ENCODE measurements at places on chromosomes 6 and 20.
A peak's percentile ranks its signal among the peaks of the same experiment; 100 is the strongest.

DNA sequence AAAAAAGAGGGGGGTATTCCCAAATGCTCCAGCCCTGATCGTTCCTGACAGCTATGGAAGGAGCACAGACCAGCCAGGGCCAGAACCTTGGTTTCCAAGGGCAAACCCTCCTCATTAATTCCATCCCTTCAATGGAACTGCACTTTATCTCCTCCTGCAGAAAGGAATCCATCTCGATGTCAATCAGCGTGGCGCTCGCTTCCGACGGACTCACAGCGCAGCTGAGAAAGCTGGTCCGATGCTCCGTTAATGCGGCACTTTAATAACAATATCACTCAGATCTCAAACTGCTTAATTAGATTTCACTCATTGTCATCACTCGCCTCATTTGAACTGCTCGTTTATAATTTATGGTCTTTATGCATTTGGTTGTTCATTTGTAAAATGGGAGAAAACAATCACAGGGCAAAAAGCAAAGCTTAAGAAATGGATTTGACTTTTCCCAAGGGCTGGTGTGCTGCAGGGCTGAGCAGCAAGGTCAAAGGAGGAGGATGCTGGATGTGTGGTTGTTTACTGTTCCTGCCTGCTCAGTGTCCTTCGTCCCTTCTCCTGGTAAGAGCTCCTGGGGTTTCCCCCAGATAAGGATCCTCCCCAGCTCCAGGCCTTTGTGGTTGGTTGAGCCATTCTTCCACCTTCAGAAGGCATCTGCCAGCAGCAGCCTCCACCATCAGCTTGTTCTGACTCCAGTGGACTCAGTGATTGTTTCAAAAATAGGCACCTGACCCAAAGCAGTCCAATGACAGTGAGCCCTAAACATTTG lies 152.7 kb downstream of the ANKRD60 start:
- DNase-seq: no peak

DNA sequence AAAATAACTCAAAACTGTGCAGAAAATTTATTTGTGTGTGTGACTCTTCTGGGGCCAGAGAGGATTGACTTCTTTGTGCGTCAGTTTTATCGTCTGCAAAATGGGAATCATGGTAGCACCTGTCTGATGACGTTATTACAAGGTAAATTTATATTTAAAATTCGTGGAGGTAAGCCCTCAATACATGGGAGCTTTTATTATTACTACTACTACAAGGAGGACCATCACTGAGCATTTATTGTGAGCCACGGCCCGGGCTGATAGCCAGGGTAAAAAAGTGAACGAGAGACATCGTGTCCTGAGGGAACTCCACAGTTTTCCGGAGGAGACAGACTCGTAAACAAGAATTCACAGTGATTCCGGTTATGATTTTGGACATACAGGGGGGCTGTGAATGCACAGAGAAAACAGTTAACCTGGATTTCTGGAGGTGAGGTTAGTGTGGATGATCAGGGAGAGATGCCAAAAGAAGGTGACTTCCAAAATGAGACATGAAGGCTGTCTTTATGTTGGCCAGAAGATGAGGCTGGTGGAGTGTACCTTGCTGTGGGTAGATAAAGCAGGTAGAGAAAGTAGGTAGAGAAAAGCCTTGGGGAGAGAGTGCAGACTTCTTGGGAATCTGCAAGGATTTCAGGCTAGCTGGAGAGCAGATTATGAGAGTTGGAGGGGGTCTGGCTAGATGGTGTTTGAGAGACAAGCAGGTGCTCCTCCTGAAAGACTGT lies 10.6 kb upstream of the SERINC3 start:
- DNase-seq: peak; percentile 1

- no peak for DNase-seq
Observed at GRCh38 chr6:107744927-107745326, 79.2 kb downstream of the SCML4 start.

DNA sequence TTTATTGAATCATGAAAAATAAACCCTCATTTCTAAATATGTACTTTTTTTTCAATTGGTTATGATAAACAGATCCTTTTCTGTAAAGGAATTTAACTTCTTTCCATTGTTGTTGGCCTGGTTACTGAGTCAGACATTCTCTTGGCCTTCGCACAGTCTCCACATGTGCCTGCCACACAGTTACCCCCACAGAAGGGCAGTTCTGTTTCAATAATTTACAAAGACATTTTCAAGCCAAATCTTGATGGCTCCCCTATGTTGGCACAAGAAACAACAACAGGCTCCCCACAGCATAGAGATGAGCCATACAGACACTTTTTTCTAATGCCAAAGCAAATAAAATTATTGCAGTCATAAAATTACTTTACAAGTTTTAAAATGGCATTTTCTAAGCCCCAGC lies 55.6 kb upstream of the BEND6 start:
- no peak for DNase-seq

DNA sequence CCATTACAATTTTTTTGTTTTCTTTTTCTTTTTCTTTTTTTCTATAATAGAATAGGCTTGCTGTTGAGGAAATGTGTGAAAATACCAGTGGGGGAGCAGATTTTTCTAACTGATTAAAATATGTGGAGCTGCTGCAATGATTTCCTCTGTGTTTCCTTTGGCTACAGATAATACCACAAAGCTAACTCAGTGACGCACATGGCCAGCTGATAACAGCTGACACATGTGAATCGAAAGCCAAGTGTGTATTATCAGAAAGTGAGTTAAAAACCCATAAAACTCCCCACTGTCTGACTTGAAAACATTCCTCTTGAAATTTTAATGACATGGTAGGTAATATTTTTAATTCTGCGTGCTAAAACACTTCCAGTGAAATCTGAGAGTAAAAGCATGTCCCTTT lies 70.8 kb upstream of the AHI1 start:
- peak; percentile 65 for DNase-seq

DNA sequence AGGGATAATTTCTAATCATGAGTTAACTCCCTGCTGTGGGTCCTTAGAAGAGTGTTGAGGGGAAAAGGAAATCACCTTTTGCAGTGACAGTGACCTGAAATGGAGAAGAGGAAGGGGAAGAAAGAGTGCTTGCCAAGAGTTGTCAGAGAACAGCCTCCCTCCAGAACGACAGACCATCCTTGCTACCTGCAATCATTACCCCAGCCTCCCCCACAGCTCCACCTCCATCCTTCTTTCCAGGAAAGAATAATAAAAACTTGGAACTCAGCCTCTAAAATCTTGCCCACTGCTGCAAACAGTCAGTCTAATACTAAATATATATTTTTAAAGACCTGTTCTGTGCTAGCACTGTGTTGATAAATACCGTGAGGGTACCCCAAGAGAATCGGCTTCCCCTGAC lies 28.7 kb upstream of the FUCA2 start:
- no peak for DNase-seq

GRCh38 chr20:52515877-52516276 lies 324.3 kb upstream of the ZFP64 start:
- DNase-seq: no peak

GRCh38 chr20:63860325-63861051 lies 810 bp upstream of the ABHD16B start:
- DNase-seq: no peak

GRCh38 chr6:49664817-49665216 lies 28.2 kb upstream of the RHAG start:
- no peak for DNase-seq

DNA sequence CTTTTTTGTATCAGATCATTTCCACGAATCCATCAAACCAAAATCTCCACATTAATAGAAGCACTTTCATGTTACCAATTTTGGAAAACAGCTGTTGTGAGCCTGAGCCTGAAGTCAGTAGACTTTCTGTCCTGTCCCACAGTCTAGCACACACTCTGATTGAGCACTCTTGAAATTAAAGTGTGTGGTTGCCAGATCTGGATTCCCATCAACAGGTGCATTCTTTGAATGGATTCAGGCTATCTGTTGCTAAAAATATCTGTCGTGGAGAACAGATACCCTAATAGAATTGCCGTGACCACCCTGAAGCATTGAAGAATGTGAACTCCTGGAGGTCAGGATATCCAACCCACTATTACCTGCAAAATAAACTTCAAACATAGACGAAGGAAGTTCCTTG lies 73.3 kb downstream of the TFAP2A start:
- no peak for DNase-seq

DNA sequence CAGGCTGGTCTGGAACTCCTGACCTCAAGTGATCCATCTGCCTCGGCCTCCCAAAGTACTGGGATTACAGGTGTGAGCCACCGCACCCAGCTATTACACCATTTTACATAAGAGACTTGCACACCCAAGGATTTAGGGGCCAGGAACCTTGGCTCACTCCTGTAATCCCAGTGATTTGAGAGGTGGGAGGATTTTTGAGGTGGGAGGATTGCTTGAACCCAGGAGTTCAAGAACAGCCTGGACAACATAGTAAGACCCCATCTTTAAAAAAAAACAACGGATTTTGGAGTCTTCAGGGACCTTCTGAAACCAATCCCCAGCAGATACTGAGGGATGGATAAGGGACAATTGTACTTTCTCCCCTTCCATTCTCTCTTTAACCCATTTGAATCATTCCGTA lies 55.3 kb upstream of the PIM1 start:
- no peak for DNase-seq

DNA sequence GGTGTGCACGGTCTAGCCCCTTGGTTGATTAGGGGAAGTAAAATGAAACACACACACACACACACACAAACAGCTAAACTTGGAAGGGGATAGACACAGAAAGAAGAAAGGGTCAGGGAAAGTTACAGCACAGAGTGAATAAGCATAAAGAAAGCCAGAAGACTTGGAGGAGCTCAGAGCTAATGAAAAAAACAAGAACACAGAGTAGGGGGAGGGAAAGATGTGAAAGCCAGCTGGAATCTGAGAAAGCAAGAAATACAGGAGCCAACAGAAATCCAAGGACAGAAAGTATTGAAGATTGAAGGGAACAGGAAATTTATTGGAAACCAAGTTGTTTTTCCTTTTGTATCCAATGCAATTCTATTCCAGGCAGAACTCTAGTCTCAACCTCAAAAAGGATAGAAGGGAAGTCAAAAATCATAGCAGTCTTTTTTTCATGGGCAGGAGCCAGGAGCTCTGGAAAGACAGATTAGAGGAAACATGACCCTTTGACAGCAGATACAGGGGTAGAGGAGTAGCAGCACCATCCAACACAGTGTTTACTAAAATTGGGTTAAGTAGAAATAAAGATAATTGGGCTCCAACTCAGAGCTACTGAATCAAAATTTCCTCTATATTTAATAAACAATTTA lies 10.1 kb downstream of the HMGCLL1 start:
- no peak for DNase-seq

- DNase-seq: no peak
Observed at GRCh38 chr6:125251516-125252220, 50.1 kb downstream of the HDDC2 start.

DNA sequence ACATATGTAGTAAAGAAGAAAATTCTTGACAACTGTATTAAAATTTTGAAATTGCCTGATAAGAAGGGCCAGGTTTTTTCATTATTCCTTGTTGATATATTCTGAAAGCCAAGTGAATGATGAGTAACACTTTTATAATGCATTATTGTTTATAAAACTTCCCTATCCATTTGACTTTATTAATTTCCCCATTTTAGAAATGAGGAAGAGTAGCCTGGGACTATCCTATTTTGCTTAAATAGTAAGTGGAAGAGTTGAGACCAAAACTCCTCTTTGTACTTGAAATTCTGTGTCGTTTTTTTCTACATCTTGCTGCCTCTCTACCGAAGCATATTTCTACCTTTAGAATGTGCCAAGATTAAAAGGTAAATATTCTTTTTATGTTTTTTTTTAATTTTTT lies 39.7 kb downstream of the TRMT11 start:
- DNase-seq: no peak

- DNase-seq: no peak
Observed at GRCh38 chr6:47581591-47581990, 104.0 kb downstream of the CD2AP start.

- peak; percentile 41 for DNase-seq
Observed at GRCh38 chr6:11700118-11700718, 78.4 kb downstream of the ADTRP start.

- DNase-seq: no peak
Observed at GRCh38 chr6:38160831-38161230, 341.3 kb downstream of the ZFAND3 start.

- no peak for DNase-seq
Observed at GRCh38 chr6:43481075-43481474, 3.7 kb downstream of the TJAP1 start.

GRCh38 chr6:72102561-72102960 lies 216.2 kb downstream of the RIMS1 start:
- no peak for DNase-seq

DNA sequence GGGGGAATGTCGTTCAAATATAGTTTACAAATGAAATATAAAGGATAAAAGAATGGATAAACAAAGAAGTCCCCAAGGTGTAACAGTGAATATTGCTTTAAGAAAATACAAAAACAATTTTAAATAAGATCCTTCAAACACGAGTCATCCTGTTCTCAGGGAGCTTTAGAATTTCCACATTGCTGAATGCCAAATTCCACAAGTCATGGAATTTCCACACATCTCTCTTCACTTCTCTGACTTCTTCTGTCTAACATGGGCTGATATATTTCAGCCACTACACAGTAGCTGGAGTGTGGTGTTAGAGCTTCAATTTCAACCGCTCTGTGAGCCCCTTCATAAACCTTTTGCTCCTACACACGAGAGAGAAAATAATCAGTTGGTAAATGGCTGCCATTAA lies 28.0 kb downstream of the IL22RA2 start:
- DNase-seq: no peak

DNA sequence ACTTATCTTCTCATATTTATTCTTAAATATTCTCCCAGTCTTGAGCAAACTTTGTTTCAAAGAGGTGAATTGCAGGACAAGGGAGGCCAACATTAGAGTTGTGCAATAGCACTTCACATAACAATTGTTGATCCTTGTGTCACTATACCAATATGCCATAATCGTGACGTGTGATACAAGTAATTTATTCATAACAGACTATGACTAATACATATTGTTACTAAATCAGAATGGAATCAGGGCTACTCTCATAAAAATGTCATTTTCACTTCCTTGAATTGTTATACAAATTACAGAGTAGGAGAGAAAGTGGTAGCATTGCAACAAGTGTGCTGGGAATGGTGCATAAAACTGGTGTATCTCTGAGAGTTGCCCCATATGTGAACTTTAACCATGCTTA lies 37.2 kb upstream of the PLCB1 start:
- no peak for DNase-seq

DNA sequence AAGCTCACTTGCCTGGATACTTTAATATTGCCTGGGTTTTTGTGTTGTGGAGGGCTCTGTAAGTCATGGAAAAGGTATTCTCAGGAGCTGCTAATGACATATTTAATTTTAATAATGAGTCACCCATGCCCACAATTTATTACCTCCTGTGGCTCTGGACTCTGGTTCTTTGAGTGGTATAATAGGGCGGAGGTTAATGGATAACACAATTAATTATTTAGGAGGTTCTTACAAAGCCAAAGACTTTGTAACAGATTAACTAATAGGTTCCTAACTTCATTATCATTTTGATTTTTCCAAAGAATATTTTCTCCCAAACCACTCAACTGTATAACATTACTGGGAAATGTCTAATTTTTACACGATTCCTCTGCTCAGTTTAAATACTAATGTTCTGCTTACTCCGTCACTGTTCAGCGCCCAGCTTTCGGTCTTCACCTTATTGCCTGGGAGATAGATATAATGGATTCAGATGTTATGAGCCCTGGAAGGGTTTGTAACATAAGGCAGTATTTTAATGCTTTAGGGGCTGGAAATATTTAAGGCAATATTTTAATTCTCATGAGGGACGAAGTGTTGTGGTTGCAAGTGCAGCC lies 29.4 kb downstream of the PHACTR3 start:
- no peak for DNase-seq

- no peak for DNase-seq
Observed at GRCh38 chr6:83702749-83703148, 6.2 kb downstream of the SNAP91 start.

- DNase-seq: no peak
Observed at GRCh38 chr20:63517376-63518309, 2.9 kb upstream of the PPDPF start.

All from CD8-positive, alpha-beta memory T cell (primary cell).